ENCODE measurements at places on chromosomes 2 and 18.

GRCh38 chr2:69212238-69213028 lies 174.6 kb downstream of the GFPT1 start:
- DNase-seq = no peak

GRCh38 chr18:39962546-39962945 lies 1992.5 kb upstream of the PIK3C3 start:
- DNase-seq = no peak

GRCh38 chr2:162782138-162782537 lies 56.4 kb downstream of the KCNH7 start:
- no peak for DNase-seq

DNA sequence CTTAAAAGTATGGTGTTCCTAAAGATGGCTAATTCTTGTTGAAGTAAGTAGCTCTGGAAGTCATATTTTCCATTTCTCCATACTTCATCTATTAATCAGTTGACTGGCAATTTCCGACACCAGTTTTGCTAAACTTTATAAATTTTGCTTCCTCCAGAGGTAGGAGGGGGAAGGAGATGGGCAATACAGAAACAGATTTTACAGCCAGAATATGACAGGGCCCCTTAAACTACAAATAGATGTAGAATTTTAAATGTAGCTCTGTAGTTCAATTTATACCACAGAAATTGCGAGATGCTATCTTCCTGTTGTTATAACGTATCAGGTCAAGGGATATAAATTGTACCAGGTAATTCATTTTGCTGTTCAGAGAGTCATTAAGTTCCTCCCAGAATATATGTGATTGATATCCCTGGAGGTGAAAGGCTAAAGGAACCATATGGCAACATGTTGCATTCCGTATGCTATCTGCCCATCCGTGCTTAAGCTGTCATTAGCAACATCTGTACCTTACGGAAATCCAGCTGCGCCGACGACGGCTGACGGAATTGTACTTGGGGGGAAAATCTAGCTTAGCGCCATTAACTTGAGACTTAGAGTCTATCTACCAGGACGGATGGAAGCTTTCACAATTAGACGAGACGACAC lies 8.4 kb upstream of the NR4A2 start:
- peak; percentile 36 for DNase-seq

- DNase-seq = no peak
Measured at GRCh38 chr18:42925036-42925435, 190.4 kb downstream of the RIT2 start.

- no peak for DNase-seq
Measured at GRCh38 chr2:134146620-134147019, 107.3 kb upstream of the MGAT5 start.

DNA sequence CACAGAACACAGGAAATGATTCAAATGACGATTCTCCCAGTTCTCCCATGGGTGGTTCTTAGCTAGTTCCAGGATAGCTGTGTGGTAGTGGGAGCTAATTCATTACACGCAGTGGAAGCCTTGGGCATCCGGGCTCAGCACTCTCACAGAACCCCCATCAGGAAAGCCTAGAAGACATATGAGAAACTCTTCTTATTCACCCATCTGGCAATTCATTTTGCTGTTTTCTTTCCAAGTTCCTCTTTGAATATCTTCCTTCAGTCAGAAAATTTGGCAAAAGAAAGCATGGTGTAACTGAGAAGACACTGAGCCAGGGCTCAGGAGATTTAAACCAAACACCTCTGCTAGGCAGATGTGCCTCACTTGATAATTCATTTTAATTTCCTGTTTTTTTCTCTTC lies 85.2 kb upstream of the FN1 start:
- no peak for DNase-seq

DNA sequence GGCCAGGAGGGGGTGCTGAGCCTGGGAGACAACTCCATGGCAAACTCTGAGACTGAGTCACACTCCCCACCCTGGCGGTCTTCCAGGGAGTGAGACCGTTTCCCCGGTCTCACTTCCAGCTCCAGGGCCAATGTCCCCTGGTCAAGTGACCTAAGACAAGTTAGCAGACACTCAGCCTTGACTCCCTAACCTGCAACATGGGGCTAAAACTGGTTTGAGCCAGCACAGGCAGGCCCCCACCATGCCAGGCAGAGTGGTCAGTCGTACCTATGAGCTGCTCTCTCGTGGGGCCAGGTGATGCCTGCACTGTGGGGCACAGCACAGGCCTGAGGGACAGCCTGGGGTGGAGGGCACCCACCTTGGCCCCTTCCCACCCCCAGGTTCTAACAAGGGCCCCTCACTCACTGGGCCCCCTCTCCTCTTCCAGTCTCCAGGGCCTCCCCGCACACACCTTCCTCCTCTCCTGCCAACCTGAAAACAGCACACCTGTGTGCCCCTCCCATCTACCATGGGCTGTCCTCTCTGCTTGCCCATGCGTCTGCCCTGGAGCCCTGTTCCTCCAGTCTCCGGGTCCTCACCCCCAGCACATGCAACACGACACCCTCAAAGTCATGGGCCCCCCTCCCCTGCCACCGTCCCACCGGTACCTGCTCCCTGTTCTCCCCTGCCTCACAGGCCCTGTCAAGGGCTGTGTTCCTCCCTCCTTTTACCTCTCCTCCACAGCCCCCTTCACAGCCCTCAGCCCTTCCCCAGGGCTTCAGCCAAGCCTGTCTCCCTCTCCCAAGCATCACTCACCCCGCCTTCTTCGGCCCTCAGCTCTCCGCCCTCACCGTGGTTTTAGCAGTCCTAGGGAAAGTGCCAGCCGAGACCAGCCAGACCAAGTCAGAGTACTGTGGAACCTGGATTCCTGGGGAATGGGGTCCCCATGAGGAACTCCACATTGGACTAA lies 1.6 kb downstream of the GPR17 start:
- no peak for DNase-seq

DNA sequence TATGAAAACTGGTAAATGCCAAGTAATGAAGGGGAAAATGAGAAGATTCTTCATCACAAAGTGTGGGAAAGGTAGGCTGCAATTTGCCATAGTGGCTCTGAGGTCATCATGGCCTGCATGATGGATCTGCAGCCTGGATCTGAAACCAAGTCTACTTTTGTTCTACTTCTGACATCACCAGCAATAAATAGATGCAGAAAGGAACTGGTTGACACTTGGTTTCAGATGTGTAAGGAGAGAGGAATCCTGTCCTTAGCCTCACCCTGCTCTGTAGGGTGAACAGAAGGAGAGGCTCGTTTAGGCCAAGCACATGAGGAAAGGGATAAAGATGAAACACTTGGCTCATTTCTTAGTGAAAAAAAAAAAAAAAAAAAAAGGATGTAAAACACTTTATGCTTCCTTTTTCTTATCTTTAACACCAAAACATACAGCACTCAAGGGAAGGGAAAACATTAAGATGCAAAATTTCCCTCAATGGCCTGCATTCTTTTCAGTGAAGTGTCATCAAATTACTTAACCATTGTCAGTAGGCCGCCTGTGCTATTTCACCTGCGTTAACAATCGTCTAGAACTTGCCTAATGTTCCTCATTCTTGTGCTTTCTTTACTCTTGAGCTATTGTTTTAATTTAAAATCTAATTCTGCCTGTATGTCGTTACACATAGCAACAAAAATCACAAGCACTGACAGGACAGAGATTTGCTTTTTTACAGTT lies 3.9 kb downstream of the NEB start:
- DNase-seq = no peak

GRCh38 chr2:208150956-208151355 lies 5.0 kb upstream of the CRYGB start:
- DNase-seq = no peak

DNA sequence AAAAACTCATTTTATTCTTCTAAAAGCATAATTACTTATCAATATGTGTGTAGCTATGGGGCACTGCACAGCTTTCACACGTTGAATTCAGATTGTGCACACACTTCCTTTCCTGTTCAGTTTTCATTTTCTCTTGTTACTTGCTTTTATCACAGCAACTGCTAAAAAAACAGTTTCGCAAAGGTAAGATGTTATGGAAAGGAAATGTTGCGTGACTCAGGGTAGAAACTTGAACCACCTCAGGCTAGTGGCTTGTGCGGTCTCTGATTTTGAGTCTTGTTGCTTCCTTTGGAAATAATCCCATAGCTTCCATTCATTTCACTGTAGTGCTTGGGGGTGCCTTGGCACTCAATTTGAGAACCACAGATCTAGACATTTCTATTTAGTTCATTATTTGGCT lies 171.9 kb downstream of the FMNL2 start:
- DNase-seq = no peak

- no peak for DNase-seq
Measured at GRCh38 chr18:48833701-48834412, 116.9 kb downstream of the SMAD7 start.

DNA sequence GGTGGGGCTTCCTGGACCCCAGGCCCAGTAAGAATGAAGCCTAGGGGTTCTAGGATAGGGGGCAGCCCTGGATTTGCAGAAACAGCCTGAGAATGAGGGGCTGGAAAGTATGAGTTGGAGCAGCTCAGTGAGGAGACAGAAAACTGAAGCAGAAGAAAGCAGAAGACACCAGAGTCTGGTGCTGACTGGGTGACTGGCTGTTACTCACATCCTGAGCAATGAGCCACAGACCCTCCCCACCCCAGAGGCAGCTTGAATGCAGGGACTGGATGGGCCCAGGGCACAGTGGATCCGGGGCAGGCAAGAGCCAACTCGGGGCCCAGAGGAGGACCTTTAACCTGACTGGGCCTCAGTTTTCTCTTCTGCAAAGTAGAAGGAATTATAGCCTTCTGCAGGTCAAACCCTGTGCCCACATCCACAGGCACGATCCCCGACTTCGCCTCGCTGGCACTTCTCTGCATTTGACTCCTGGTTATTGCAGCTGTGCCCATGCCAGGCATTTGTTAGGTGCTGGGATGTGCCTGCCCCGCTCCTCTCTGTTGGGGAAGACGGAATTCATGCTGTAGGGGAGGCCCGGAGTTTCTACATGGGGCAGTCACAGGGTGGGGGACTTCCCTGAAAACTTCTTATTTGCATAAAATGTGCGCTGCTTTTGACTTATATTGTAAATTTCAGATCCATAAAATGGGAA lies 8.5 kb downstream of the STEAP3 start:
- no peak for DNase-seq

DNA sequence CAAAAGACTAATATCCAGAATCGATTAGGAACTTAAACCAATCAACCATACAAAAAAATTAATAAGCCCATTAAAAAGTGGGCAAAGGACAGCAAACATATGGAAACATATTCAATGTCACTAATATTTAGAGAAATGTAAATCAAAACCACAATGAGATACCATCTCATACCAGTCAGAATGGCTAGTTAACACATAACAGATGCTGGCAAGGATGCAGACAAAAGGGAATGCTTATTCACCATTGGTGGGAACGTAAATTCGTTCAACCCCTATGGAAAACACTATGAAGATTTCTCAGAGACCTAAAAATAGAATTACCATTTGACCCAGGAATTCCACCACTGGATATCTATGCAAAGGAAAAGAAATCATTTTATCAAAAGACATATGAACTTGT lies 468.2 kb upstream of the ST6GAL2 start:
- DNase-seq = no peak

GRCh38 chr2:168608796-168609195 lies 152.7 kb downstream of the CERS6 start:
- DNase-seq = no peak

DNA sequence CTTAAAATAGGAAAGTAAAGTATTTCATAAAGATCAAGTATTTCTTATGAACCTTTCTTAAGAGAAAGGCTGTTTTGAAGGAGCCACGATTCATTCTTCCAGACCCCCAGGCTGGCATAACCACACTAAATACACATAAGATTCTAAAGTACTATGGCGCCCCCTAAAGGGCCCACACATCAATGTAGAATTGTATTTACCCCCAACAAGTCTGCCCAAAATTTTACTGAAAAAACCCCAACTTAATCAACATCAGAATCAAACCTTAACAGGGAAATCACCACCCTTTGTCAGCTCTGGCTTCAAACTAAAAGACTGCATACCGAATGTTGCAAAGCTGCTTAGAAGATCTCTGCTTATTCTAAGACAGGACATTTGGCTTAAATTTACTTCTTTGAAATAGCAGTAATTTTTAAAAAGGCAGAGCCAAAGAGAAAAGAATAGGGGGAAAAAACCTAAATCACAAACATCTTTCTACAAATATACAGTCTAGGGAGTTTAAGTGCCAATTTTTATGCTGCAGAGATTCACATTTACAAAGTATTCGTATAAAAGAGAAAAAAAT lies 20.4 kb upstream of the BCL2 start:
- DNase-seq = peak; percentile 57

GRCh38 chr2:30736461-30737325 lies 70.6 kb downstream of the CAPN13 start:
- no peak for DNase-seq

DNA sequence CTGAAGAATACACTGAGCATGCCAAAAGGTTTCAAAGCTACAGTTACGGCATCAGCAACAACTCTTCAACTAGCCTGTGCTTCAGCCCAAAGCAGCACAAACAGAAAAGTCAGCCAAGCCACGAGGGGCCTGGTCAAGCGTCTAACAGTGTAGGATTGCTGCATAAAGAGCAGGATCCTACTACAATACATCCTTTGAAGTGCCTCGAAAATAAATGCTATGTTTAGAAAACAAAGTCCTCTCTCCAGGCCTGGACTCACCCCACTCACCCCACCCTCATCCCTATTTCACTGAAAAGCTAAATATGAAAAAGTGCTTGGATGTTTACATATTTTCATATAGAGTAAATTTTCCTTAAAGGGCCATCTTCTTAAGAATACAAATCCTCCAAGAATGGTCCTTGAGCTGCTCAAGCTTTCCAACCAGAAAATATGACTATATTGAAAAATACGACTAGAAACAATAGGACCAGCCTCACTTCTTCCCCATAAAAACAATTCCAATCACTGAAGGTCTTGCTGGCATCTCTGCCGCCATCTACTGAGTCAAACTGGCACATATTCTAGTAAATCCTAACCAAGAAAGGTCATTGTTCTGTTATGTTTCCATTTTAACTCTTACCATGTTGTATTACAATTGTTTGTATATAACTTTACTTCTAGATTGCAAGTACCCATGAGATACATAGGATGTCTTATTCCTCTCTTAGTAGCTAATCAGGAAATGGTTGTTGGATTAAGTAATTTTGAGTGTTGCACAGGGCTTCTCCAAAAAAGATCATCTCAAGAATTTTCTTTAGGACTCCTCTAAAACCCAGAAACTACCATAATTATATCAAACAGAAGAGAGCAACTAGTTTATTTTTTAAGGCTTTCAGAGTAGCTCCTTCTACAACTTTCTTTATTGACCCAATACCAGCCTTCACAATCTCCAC lies 63.6 kb downstream of the CLHC1 start:
- DNase-seq = peak; percentile 20

DNA sequence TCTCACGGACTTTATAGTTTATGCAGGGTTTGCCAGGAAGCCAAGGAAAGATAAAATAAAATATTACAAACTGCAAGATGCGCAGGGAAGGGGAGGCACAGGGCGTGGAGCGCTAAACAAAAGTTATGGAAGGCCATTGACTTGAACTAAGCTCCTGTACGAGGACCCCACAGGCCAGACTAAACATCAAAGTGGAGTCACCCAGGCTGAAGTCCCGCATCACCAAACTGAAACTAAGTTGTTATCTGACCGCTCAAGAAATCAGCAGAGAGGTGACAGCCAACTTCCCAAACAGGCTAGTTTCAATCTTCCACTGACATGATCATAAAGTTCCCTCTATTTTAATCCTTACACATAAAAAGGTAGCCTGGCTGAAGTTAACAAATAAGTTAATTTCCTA lies 90.5 kb upstream of the YWHAQ start:
- no peak for DNase-seq

- no peak for DNase-seq
Measured at GRCh38 chr2:48391616-48392015, 138.3 kb upstream of the STON1 start.

- no peak for DNase-seq
Measured at GRCh38 chr2:157732596-157732995, 103.9 kb upstream of the ACVR1C start.

- peak; percentile 93 for DNase-seq
Measured at GRCh38 chr2:185738679-185739472, at the start of gene FSIP2. Gene FSIP2 (plus strand): TSS chr2:185738804. CDS start chr2:185738895, 91 bp downstream.
